ENCODE measurements at places on chromosomes 2 and 18.

DNA sequence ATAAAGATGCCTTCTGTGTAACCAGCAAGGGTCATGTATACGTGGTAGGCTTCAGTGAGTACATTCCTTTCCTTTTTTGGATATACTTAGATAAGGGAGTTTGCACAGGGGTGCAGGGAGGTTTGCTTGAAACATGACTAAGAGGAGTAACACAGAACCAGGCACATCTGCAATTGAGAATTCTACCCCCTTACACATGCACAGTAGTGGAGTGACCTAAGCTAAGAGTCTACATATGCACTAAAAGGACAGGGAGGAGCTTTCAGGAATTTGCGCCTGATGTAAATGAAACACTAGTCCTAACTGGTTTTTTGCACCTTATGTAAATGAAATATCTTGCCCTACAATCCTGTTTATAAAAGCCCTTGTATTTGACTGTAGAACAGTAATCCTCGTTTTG lies 194.8 kb upstream of the NABP1 start:
- DNase-seq = no peak

- no peak for DNase-seq
Measured at GRCh38 chr2:207311316-207312005, 145.7 kb upstream of the KLF7 start.

DNA sequence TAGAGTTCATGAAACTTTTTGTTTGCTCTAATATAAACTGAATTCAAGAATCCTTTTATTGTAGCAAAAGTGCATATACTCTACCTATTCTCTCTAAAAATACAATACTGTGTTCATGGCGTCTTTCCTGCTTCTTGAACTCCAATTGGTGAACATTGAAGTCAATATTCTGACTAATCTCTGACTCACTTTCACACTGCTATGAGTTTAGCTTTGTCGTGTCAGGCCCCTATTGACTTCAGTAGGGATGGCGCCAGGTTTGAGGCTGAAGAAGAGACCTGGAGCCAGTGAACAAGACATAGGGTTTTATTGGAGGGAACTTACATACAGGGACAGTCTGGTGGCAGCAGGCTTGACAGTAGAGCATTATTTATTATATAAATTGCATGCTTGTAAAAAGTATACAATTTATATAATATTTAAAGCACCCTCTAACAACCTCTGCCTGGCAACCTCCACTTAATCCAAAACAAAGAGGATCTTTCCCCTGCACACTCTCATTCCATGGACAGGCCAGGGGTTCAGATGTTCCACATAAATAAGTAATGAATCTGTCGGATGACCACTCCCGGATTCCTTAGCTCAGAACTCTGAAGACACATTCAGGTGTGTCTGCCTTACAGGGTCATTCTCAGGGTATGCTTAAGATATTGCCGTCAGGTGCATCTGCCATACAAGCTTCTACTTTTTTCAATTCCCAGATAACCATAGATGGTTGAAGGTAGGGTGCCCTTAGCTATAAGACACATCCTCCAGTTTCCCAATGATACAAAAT lies 141.0 kb downstream of the CERS6 start:
- no peak for DNase-seq

GRCh38 chr2:68237404-68237803 lies 14.9 kb downstream of the PPP3R1 start:
- DNase-seq = no peak

DNA sequence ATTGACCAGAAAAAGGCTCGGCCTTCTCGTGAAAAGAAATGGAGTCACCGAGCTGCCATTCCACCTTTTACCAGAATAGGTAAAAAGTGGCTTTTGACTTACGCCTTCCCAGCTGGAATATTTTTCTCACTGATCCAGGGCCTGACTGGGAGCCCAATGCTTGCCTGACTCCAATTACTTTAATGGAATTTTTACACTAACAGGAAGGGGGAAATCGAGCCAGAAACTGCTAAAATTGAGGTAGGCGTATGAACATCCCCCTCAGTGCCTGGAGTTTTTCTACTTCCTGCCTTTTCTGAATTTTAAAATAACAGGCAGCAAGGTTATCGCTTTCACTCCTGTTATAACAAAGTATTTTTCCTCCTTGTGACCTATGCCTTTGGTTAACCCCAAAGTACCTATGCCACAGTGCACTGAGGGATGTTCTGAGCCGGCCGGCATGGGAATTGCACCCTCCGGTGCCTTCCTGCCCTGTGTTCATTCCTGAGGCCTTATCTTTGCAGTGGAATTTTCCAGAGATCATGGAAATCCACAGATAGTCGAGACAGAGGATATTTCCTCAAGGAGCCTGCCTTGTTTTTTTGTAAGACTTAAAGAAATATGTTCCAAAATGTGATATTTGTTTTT lies 18.3 kb upstream of the RPL31 start:
- no peak for DNase-seq

- DNase-seq = no peak
Measured at GRCh38 chr2:189086710-189087109, 92.9 kb downstream of the COL5A2 start.

GRCh38 chr18:79344208-79344581 lies 51.5 kb upstream of the NFATC1 start:
- no peak for DNase-seq

DNA sequence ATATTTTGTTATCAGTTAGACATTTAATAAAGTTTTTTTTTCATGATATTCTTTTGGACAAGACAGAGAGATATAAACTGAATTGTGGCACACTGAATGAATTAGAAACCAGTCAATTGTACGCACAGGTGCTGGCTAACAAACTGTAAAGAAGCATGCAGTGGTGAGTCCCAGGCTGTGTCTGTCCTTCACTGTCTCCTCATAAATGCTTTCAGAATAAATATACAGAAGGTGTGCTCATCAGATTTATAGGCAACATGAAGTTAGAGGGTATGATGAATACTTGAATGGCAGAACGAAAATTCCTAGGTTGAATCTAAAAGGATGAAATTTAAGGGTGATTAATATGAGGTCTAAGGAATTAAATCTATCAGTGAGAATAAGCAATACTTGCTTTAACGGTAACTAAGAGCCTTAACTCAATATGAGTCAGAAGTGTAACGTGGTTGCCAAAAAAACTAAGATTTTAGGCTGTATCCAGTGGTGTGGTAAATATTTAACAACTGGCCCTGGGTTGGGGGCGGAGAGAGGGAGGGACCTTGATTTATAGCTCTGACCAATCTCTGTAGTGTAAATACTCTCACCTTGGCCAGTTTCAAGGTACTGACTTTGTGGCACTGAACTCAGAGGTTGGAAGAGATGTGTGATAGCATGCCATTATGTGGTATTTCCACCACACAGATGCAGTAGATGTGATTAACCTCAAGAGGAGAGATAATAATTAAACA lies 41.9 kb upstream of the AAK1 start:
- DNase-seq = no peak

- no peak for DNase-seq
Measured at GRCh38 chr18:51639541-51639940, 442.1 kb upstream of the MEX3C start.

- no peak for DNase-seq
Measured at GRCh38 chr2:32479993-32480392, 123.2 kb downstream of the BIRC6 start.

DNA sequence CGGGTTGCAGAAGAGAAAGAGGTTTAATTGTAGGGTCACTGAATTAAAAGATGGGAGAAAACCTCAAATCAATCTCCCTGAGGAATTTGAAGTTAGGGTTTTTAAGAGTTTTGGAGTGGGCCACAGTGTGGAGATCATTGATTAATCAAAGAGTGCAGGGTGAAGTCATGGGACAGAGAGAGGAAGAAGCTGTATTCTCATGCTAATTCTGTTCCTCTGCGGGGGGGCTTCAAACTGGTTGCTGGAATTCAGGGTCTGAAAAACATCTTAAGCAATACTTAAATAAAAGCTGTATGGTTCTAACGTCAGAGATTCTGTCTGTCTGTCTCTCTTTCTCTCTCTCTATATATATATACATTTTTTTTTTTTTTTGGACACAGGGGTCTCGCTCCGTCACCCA lies 169.8 kb upstream of the SPATS2L start:
- DNase-seq = no peak

GRCh38 chr2:3785220-3785889 lies 82.0 kb downstream of the DCDC2C start:
- peak; percentile 62 for DNase-seq

- DNase-seq = no peak
Measured at GRCh38 chr2:69090820-69091219, 77.8 kb downstream of the ANTXR1 start.

GRCh38 chr2:99238599-99238998 lies 16.9 kb downstream of the LYG2 start:
- DNase-seq = no peak

GRCh38 chr18:58754544-58755068 lies 83.3 kb downstream of the MALT1 start:
- no peak for DNase-seq

GRCh38 chr2:224024270-224024669 lies 14.8 kb downstream of the SERPINE2 start:
- DNase-seq = no peak

GRCh38 chr2:45765007-45765727 lies 113.7 kb downstream of the PRKCE start:
- DNase-seq = no peak

GRCh38 chr18:8783994-8784530 lies 78.7 kb downstream of the MTCL1 start:
- no peak for DNase-seq

- no peak for DNase-seq
Measured at GRCh38 chr18:13583576-13584550, 142.5 kb downstream of the FAM210A start.

DNA sequence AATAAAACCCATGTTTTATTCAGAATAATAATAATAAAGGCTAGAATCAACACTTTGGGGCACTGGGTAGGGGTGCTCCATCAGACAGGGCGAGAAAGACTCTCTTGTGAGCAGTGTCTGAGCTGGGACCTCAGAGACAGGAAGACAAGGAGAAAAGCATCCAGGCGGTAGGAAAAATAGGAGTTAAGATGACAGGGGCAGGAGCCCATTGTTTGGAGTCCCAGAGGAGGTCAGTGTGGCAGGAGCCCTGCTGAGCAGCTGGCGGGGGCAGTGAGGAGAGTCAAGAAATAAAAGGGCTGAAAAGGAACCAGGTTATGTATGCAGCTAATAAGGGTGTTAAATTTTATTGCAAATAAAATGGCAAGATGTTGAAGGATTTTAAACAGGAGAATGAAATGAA lies 457.4 kb downstream of the FBXO15 start:
- DNase-seq = no peak

- no peak for DNase-seq
Measured at GRCh38 chr2:226747288-226747687, 52.3 kb downstream of the IRS1 start.

GRCh38 chr2:159125858-159126257 lies 157.4 kb downstream of the TANC1 start:
- no peak for DNase-seq

- no peak for DNase-seq
Measured at GRCh38 chr2:11031876-11032275, 120.1 kb downstream of the KCNF1 start.

- DNase-seq = peak; percentile 16
Measured at GRCh38 chr2:217604527-217605194, 398.1 kb downstream of the TNS1 start.

DNA sequence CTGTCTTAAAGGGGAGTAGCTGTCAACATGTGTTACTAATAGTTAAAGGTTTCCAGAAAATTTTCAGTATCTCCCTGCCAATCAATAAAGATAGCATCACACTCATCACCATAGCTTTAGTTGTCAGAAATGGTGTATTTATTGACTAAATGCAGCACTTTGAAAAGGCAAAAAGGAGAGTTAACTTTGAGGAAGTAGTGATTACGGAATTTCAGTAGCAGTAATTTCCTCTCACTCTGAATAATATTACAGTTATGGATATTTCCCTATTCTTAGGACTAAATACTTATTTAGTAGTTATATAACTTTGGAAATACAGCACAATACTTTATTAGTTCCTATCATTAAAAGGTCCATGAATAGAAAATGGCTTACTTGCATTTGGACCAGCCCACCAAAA lies 250.5 kb downstream of the CAMKMT start:
- DNase-seq = no peak

DNA sequence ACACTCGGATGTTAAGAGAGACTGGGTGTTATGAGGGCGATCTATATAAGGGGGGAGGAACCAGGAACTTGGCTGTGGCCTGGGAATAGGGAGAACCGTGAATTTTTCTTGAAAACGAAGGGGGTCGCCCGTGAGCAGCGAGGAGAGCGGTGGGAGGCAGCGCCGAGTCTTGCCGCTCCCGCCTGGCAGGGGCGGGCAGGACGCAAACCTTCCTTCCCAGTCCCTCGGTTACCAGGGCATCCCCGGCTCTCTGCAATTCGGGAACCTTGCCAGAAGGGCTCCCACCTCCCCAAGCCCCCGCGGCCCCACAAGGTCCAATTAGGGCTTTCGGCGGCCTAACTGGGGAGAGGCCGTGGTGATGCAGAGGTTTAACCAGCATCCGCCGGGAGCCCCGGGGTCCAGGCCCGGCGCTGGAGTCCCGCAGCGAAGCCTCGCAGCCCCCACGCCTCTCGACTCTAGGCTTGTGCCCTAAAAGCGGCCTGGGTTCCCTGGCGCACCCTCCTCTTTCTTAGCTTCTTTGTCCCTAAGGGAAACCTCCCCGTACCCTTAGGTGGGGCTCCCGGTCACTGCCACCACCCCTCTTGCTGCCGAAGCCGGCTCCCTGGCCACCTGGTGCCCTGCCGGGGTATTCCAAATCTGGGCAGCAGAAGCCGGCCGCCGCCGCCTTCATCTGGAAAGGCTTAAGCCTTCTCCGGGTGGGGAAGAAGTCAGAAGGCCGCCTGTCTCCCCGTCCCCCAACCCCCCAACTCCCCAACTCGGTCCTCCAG lies 680 bp upstream of the FHOD3 start:
- peak; percentile 24 for DNase-seq

- DNase-seq = no peak
Measured at GRCh38 chr2:63587814-63588384, 378 bp downstream of the WDPCP start.

- no peak for DNase-seq
Measured at GRCh38 chr2:234098681-234099080, 48.2 kb downstream of the SPP2 start.

GRCh38 chr2:218233543-218233942 lies 16.6 kb downstream of the ARPC2 start:
- DNase-seq = no peak

- peak; percentile 47 for DNase-seq
Measured at GRCh38 chr2:236309669-236310029, 45.4 kb upstream of the ASB18 start.

GRCh38 chr2:236673126-236673822 lies 103.6 kb downstream of the ACKR3 start:
- no peak for DNase-seq

- DNase-seq = no peak
Measured at GRCh38 chr2:96120991-96121390, 4.6 kb upstream of the ADRA2B start.

- DNase-seq = peak; percentile 2
Measured at GRCh38 chr2:143398781-143399180, 269.6 kb downstream of the ARHGAP15 start.

DNA sequence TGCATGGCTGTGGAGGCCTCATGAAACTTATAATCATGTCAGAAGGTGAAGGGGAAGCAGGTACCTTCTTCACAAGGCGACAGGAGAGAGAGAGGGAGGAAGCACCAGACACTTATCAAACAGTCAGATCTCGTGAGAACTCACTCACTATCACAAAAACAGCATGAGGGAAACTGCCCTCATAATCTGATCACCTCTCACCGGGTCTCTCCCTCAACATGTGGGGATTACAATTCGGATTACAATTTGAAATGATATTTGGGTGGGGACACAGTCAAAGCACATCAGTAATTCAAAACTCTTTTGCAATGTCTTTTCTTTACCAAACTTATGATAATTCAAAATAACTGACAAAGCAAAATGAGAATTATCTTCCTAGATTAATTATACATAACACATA lies 8.5 kb upstream of the CCDC68 start:
- no peak for DNase-seq
